Skeletal muscle cell (primary cell): ENCODE measurements at places on chromosomes 11 and 22.

DNA sequence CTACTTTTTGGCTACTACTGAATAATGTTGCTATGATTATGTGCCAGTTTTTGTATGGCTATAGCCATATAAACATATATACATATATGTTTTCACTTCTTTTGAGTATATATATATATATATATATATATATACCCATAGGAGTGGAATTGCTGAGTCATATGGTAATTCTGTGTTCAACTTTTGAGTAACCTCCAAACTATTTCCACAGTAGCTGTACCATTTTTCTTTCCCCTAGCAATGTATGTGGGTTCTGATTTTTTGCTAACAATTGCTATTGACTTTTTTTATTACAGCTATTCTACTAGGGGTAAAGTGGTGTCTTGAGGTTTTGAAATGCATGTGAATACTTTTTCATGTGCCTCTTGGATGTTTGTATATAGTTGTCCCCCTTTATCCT, 30.4 kb downstream of the CBL start:
- DNase-seq, result peak; percentile 33

DNA sequence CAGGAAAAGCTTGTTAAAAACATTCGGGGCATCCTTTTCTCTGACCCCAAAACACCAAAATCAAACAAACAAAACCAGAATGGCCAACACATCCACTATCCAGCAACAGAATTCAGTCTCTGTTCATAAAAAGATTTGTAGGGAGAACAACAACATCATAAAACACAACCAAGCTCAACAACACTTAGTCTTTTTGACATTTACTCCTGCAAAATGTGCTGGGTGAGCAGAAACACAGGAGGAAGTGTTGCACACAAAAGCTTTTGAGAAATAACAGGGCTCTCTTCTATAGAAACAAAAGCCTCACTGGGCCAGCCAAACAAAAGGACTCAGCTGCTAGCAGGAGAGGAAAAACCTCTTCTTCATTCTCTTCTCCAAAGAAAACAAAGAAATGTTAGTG, 736.0 kb upstream of the CCDC90B start:
- no peak for DNase-seq

DNA sequence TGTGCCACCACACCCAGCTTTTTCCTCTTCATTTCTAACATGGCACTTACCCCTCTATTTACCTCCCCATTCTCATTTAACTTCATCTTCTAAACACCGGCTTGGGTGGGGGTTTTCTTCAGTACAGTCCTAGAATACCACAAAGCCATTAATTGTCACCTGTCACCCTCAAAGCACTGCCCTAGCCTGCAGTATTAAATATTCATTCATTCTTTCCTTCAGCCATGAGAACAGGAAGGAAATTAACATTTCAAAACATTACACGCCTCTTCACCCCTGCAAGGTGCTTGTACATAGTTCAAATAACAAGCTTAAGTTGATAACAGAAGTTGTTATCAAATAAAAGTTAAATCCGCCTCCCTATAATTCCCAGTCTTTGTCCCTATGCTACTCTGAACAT, 10.7 kb upstream of the VPS37C start:
- no peak for DNase-seq

DNA sequence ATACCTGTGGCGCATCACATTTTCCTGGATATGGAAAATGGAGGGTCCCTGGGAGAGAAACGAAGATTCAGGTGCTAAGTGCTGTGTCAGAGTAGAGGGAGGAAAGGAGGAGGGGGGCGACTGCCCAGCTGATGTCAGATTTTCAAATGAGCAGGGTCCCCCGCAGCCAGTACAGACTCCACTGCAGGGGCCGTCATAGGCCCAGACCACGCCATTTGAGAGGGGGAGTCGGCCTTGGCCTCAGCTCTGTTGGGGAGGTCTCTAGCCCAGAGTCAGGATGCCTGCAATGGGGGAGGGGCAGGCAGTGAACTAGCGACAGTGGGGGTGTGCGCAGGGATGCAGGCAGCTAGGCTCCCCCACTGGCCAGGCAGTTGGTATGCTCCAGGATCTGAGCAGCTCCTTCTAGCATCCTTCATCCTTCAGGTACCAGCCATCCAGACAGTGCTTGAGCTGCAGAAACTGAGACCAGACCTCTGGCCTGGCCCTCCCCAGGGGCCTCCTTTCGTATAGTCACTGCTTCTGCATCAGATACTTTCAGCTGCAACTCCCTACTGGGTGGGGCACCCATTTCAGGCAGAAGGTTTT, at the start of the genes BSCL2 and GNG3:
Gene BSCL2 (minus strand): TSS at position 148 of the 585 bp plus-strand sequence. CDS start 229 bp downstream, outside the sequence.
Gene GNG3 (plus strand): TSS at position 400 of the 585 bp plus-strand sequence. CDS start 620 bp downstream, outside the sequence.
- DNase-seq, result no peak

- no peak for DNase-seq
Observed at GRCh38 chr11:10697323-10697620, 3.7 kb upstream of the IRAG1 start.

DNA sequence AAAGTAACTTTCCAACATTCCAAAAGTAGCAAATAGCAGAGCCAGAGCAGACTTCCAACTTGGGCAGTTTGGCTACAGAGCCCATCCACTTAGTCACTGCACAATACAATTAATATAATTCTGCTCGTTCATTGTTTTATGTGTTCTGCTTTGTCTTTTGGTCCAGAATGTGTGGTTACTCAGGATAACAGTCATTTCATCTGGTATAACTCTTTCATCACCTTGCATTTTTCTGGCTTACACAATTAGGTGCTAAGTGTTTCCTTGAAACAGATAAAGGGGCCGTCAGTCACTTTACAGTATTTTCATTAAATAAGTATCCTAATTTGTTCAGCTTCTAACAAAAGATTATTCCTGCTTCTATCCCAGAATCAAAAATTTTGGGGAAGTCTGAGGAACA, 87.2 kb downstream of the LARGE2 start:
- DNase-seq, result no peak

- DNase-seq, result no peak
Observed at GRCh38 chr11:2132246-2132645, 6.9 kb downstream of the IGF2 start.

GRCh38 chr11:17766073-17766359, 31.4 kb downstream of the KCNC1 start:
- no peak for DNase-seq

GRCh38 chr11:14144934-14145333, 182.4 kb downstream of the SPON1 start:
- DNase-seq, result no peak

- no peak for DNase-seq
Observed at GRCh38 chr11:86230921-86231434, 13.6 kb upstream of the EED start.

DNA sequence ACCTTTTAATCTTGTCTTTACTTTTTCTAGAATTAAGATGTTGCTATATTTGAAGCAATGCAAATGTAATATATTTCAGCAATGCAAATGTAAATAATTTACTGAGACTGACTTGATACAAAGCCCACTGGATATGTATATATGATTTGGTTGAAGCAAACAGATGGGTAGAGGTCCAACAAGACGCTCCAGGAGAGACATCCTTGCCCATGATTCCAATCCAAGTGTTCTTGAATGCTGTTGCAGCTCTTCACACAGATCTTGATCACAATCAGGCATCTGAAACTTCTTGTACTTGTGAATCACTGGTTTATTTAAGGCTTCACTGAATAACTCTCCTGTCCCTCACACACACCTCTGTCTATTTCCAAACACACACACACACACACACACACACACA, 507.0 kb downstream of the LRRC4C start:
- no peak for DNase-seq

DNA sequence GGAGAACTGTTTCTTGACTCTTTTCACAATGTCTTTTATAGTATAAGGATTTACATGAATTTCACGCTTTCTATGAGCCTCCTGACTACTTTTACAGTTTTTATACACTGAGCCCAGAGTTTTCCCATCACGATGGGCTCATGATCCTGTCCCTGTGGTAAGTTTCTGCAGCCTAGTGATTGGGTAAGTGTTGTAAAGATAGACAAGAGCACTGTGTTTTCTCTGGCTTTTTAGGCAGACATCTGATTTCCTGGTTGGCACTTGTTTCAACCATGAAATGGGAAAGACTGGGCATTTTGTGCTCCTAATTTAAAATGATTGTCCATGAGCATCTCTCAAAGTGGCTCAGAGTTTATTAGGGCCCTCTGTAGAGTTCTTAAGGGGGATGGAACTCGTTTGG, 299.0 kb downstream of the FAT3 start:
- DNase-seq, result no peak

DNA sequence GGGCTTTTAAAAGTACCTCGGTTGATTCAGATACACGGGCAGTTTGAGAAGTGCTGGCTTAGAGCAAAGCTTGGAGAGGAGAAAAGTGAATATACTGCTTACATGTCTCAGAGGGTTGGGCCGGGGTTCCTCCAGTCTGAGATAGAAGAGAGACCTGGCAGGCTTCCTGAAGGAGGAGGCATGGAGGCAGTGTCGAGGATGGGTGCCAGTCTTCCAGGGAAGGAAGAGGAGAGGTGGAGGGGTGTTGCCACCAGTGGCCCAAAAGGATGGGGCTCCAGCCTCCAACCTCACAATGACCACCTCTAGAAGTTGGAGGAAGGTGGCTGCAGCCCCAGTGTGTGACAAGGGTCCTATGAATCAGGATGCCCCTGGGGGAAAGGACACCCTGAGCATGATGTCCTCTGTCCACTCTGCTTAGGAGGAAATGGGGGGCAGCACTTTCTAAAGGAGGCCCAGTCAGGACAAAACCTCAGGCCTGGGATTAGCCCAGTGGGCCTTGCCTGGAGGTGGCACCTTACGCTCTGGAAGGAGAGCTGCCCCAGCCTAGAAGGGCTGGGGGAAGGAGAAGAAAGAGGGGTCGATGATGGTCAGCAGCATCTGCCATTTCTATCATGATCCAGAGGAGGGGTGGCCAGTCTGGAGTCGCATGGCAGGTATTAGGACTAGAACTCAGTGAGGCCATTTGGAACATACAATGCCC, 65.2 kb downstream of the CD82 start:
- no peak for DNase-seq

- DNase-seq, result no peak
Observed at GRCh38 chr11:133123796-133124195, 408.5 kb downstream of the OPCML start.

DNA sequence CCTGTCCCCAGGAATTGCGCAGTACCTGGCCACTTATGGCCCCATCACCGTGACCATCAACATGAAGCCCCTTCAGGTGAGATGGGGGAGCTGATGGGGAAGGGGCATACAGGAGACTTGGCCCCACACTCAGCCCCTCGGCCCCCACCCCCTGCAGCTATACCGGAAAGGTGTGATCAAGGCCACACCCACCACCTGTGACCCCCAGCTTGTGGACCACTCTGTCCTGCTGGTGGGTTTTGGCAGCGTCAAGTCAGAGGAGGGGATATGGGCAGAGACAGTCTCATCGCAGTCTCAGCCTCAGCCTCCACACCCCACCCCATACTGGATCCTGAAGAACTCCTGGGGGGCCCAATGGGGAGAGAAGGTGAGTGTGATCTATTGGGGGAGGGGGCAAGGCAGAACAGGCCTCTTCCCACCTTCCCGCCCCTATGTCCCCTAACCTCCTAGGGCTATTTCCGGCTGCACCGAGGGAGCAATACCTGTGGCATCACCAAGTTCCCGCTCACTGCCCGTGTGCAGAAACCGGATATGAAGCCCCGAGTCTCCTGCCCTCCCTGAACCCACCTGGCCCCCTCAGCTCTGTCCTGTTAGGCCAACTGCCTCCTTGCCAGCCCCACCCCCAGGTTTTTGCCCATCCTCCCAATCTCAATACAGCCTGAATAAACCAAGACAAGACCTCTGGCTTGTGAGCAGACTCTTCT, 3.6 kb downstream of the CTSW start:
- no peak for DNase-seq

DNA sequence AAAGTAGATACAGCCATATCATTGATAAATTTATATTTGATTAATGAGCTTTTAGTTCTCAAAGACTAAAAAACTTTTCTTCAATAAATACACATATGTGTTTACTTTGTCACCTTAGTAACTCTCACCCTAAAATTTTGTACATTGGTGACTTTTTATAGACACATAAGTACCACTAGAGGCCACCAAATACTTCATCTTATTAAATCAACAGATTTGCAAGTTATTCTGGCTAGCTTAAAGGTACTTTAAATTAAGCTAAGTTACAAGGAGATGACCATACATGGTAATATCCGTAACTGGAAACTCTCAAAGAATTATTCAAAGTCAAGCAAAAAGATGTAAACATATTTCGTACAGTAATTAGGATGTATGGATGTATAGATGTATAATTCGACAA, 112.2 kb downstream of the SBF2 start:
- DNase-seq, result peak; percentile 17

DNA sequence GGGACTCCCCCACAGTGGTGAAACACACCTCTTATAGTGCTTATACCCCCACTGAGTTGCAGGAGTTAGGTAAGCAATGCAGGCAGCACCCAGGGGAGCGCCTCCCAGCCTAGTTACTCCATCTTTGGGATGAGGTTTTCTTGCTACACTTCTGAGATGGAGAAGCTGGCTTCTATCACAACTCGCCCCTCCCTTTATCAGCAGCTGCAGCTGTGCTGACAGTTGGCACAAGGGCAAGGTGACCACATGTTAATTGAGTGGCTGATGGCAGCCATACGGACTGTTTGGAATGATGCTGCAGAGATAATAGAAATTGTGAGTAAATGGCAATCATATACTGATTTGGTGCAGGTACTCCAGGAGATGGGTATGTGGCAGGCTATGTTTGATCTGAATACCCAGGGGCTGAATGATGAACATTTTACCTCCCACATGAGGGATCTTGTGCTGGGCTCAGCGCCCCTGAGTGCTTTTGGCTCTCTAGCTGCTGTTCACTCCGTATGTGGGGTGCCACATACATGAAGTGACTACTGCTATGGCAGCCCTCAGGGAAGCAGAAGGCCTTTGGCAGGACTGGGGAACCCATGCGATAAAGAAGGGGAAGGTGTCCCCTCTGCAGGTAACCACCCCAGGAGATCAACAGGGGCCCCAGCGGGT, 29.2 kb upstream of the KCNA4 start:
- DNase-seq, result no peak

DNA sequence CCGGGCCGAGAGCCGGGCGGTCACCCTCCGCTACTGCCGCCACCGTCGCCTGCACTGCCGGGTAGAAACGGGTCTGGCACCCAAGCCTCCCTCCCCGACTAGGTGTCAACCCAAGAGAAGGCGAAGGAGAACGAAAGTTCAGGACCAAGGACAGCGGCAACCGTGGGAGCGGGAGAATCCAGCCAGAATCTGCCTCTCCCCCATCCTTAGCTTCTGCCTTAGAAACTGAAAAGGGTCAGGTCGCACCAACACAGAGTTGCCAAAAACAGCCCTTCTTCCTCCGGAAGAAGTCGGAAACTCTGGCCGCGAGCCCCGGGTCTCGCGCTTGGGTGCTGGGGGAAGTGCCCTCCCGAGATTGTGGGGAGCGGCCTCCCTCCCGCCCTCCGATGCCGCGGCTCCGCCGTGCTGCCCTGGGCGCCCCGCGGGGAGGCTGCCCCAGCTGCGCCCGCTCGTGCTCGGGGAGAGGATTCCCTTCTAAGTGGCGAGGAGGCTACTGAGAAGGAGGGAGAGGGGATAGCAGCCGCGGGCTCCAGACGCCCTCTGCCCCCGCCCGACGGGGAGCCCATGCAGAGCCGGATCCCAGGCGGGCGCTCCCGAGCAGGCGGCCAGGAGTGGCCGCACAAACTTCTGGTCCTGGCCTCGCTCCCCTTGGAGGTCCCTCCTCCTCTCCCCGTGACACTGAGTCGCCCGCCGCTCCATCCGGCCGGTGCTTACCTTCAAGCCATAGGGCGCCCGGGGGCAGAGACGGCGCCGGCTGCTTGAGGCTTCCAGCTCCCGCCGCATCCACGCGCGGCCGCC, 637 bp downstream of the DRD2 start:
- peak; percentile 32 for DNase-seq
